ENCODE measurements at places on chromosomes 3 and 15.

DNA sequence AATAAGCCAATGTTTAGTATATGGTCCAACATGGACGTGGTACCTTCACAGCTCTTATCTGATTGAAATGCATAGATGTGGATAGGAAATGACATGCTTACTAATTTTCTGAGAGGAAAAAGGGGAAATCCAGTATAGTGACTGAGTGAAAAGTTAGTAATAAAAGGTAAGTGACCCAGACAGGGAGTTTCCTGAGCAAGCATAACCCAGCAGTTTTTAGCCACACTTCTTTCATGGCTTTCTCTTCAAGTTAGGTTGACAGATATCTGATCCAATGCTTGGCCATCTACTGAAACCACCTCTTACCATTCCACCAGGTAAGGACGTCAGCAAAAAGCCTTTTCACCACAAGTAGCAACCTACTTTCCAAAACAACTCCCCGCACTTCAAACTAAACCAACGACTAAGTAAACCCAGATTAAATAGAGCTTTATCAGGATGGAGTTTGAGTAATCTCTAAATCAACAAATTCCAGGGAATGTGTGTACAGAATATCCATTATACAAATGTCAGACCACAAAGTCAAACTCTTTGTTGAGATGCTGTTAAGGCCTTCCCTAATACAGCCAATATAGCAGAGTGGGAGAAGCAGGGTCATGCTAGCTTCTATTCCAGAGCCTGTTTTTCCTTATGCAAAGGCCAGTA is 329.7 kb downstream of the RORA start:
- no peak for DNase-seq

DNA sequence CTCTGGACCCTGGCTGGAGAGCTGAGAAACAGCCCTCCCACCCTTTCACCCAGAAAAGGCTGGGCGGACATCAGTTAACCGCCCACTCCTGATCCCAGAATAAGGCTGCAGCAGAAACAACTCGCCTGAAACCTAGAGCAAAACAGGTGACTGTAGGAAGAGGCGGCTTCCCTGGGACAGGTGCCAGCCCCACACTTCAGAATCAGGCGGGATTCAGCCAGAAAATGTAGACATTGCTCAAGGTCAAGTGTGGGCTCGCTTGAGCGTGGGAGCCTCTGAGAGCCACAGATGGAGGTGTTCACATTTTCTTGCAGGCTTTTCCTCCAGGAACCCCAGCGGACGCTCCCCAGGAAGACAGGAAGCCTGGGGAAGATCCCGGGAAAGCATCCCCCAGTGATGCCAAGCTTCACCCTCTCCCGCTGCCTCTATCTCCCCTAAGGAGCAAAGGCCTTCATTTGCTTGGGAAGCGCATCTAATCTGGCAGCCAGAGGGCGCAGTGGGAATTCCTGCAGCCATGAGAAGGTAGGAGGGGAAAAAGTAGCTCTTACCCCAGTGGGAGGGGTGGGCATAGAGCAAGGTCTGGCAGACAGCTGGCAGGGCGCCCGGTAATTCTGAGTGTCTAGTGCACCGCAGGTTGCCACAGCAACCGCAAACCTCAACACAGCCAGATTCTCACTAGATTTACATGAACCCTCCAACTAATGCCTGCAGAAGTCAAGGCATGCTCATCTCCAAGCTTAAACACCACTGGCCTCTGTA is 77.7 kb downstream of the OCA2 start:
- peak; percentile 79 for DNase-seq

GRCh38 chr15:20357481-20358065 is 184.0 kb downstream of the GOLGA6L6 start:
- DNase-seq = no peak

DNA sequence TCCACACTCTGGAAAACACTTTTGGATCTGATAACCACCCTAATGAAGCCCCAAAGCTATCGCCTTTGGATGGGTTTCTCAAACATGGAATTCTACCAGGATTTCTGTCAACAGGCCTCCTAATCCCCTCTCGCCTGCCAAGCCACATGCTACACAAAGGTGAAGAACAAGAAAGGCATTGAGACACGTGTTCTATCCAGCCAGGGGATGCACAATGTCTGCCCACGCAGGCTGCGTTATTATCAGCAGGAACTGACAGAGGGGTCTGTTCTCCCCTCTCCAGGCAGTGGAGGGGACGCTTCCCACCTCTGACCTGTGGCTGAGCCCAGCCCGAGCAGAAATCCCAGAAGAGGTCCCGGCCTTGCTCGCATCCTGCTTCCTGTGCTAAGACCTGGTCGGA is 45.4 kb upstream of the THBS1 start:
- no peak for DNase-seq

GRCh38 chr3:55626279-55626665 is 139.2 kb upstream of the WNT5A start:
- no peak for DNase-seq

DNA sequence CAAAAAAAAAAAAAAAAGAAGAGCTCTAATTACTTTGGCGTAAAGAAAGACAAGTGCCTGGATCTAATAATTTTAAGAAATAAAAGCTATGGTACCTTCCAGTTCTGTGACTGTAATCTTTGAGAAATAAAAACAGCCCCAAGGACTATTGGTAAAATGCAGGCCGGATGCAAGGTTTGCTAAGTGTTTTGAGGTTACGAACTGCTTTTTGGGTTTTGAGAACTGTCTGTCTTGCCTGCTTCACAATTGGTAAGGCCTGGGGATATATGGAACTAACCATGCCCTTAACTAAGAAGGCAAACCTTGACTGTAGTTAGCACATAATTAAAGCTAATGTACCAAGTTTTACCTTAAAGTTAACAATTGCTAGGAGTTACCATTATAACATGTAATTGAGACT is 388.4 kb upstream of the CBLB start:
- DNase-seq = no peak

DNA sequence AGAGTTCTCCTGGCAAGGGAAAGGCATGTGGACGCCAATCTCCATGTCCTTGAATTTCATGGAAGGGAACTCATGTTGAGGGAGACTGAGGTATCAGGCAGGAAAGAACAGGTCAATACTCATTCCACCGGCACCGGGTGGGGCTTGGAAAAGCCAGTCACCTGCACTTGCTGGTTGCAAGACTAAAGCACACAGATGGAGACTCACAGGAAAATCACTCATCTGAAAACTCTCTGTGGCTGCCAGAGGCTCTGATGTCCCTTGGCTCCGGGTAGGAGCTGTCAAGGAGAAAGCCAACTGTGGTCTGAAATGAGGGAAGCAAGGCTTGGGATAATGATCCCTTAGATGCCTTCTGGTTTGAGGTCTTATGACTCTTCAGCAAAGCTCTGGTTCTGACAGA is 8.7 kb upstream of the CGNL1 start:
- no peak for DNase-seq

GRCh38 chr3:133457025-133457424 is 57.2 kb downstream of the BFSP2 start:
- DNase-seq = no peak

All from putamen (tissue), 1 donor.